Urinary bladder (tissue), 4 donors: ENCODE measurements at places on chromosomes 2 and 18. TPM values are rescaled to one million over a fixed set of nuclear protein-coding genes. Genes with fewer than 3 reads are reported as not detected.

DNA sequence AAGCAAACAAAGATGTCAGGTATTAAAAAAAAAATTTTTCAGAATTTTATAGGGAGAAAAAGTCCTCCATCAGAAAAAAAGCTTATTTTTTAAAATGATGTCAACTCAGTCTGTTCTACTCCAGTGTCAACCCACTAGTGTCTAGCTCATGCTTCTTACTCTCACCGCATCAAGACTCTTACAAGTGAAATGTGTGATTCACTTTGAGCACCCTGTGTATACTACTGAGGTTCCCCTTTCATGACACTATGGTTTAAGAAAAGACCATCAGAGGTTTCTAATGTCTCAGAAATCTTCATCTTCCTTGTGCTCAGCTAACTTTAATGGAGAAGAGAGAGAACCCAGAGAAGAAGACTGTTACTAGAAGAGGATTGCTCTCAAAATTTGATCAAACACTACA is 43.4 kb downstream of the FEZ2 start:
- no peak for DNase-seq

RAPGEF4 gene
- 4.3 TPM for polyA plus RNA-seq

INO80C gene
- polyA plus RNA-seq, result 14.9 TPM

SLC23A3 gene
- polyA plus RNA-seq, result 0.79 TPM

SPR gene
- polyA plus RNA-seq, result 28.2 TPM
